ENCODE measurements at places on chromosomes 7 and 10. TPM values are rescaled to one million over a fixed set of nuclear protein-coding genes. Genes with fewer than 3 reads are reported as not detected.

Gene DMBT1
- not detected for total RNA-seq

Gene UCN3
- total RNA-seq: 0.23 TPM

Gene TAS2R3
- total RNA-seq: 0.47 TPM

Gene HELLS
- total RNA-seq: 56.4 TPM

Gene SYNPO2L
- under 0.01 TPM for total RNA-seq

Gene MYO1G
- 3.1 TPM for total RNA-seq

Gene PGAM2
- total RNA-seq: 2.3 TPM

Gene HSPA12A
- 1.3 TPM for total RNA-seq

Gene UNCX
- total RNA-seq: not detected

Gene FKBP9
- 44.8 TPM for total RNA-seq

Gene WIPF3
- not detected for total RNA-seq
